ENCODE measurements at places on chromosomes 6 and 20.
A peak's percentile ranks its signal among the peaks of the same experiment; 100 is the strongest.

- DNase-seq = no peak
These were observed 60.5 kb downstream of the DST start for GRCh38 chr6:56582236-56582635.

DNA sequence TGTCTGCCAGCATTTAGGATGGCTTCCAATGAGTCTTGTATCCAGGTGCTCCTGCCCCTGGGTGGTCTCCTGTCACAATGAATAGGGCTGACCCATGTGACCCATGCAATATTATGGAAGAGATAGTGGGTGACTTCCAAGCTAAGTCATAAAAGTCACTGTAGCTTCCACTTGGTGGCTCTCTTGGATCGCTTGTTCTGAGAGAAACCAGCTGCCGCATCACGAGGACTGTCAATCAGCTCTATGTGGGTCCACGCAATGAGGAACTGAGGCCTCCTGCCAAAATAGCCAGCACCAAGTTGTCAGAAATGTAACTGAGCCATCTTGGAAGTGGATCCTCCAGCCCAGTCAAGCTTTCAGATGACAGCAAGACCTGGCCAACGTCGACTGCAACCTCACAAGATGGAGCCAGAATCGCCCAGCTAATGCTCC is 14.9 kb upstream of the MATN4 start:
- peak; percentile 53 for DNase-seq

GRCh38 chr6:33208091-33208967 is at the start of gene RING1:
RING1 (plus strand) TSS chr6:33208500; CDS start chr6:33208823, 323 bp downstream.
- DNase-seq = peak; percentile 92

GRCh38 chr6:14622085-14622484 is 504.5 kb downstream of the CD83 start:
- no peak for DNase-seq

- DNase-seq = peak; percentile 9
These were observed 725.5 kb downstream of the TBC1D32 start for GRCh38 chr6:120608826-120609225.

- no peak for DNase-seq
These were observed 62.7 kb upstream of the SYNDIG1 start for GRCh38 chr20:24406750-24407149.

GRCh38 chr6:29011276-29011734 is 6.2 kb upstream of the ZNF311 start:
- peak; percentile 87 for DNase-seq

DNA sequence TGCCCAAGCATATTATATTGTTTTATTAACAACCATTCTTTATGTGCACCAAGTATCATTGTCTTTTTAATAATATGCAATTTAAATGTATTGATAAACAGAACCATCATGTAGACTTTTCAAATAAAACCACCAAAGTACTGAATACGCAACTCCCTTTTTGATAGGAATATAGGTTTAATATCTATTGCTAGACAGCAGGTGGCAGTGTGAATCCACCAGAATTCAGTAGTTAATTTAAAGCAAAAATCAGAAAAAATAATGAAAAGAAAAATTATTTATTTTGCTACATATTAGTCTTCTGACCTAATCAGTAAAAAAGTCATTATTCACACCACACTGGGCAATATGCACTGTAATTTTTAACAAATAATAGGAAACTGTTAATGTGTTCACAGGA is 143.7 kb downstream of the KLHL32 start:
- peak; percentile 69 for DNase-seq

DNA sequence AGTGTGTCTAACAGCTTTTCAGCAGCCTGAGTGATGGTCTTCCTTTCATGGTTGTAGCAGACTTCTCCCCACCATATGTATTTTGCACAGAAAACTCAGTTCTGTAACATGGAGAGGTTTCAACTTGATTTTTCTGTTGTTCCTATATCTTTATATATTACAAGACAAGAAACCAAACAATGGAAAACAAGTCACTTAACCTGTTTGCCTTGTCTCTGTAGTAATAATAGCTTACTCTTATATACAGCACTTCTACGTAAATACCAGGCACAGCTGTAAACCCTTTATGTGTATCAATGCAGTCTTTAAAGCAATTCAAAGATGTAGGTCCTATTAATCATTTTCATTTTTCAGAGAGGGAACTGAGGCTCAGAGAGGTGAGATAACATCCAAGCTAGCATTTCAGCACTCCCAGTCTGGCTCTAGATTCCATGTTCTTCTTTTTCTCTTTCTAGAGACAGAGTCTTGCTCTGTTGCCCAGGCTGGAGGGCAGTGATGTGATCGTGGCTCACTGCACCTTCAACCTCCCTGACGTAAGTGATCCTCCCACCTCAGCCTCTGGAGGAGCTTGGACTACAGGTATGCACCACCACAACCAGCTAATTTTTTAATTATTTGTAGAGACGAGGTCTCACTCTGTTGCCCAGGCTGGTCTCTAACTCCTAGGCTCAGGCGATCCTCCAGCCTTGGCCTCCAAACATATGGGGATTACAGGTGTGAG is 90.4 kb downstream of the DTNBP1 start:
- no peak for DNase-seq

GRCh38 chr20:5720696-5721095 is 29.5 kb upstream of the SHLD1 start:
- no peak for DNase-seq

- DNase-seq = no peak
These were observed 72.2 kb upstream of the ZFP64 start for GRCh38 chr20:52263757-52264156.

GRCh38 chr6:78192057-78192456 is 539.2 kb downstream of the MEI4 start:
- DNase-seq = no peak

DNA sequence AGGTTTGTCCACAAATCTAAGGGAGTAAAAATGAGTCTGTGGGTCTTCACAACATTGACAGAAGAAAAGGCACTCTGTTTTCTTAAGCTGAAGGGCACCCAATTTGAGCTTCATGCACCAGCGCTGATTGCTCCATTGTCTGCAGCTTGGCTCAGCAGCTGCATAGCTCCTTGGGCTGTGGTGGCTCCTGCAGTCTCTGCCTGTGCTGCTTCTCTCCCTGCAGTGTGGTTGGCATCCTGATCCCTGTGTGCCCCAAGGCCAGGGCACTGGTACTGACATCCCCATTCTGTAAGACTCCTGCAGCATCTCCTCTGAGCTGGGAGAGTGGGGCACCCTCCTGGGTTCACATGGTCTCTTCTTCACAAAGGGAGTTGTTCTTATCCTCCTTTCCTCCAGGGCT is 83.2 kb upstream of the B3GAT2 start:
- DNase-seq = no peak

DNA sequence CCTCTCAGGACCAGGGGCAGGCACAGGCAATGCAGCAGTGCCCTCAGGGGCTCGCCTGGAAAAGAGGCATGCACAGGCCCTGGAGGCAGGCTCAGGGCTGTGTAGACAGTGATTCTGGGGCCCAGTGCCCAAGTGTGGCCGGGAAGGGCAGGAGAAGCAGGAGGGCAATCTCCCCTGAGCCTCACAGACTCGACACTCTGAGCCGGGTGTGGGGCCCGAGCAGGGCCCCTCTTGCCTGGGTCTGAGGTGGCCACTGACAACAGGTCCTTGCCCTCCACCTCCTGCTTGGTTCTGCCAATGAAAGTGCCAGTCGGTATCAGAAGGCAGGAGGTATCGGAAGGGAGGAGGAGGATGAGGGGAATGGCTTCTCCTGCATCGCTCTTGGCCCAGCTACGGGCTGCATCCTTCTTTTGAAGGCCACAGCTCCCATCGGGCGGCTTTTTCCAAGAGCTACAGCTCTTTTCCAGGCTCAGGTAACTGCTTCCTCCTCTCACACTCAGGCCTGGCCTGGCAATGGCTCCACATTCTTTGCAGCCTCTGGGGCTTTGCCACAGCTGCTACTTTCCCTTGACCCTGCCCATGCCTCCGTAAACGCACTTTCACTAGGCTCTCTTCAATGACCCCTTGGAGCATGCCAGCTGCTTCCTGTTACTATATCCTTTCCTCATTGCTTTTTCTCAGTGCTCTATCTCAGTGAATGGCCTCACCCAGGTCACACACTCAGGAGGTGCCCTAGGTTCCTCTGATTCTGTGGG is 24.5 kb downstream of the GABRR2 start:
- DNase-seq = no peak

- no peak for DNase-seq
These were observed 383.4 kb downstream of the GRIK2 start for GRCh38 chr6:101776919-101777350.

- DNase-seq = no peak
These were observed 1087.7 kb downstream of the KIF16B start for GRCh38 chr20:15485519-15485918.

DNA sequence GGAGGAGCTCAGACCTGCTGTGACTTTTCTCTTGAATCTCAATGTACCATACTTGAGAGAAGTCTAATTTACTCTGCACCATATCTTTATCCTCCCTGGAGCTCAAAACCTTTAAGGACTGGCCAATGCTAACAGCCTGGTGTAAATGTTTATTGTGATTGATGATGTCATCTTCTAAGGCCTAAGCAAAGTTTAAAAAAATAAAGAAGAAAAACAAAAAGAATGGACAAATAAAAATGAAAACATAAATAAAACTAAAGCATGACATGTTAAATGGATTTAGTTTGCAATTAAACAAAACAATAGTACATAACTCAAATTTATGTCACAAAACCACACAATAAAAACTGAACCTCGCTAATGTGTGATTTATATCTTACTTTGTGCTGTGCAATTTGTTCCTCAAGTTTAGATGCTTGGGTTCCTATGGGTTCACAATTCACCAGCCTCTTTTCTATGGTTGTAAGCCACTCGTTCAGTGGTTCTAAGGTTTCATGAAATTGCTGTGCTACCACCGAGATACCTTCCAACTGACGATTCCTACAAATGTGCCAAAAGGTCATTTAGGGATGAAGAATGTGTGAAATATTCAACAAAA is 113.0 kb downstream of the DST start:
- peak; percentile 58 for DNase-seq

Measured in GM23248 (cell line).